ENCODE measurements at places on chromosomes 2 and 18. TPM values are rescaled to one million over a fixed set of nuclear protein-coding genes. Genes with fewer than 3 reads are reported as not detected.
A peak's percentile ranks its signal among the peaks of the same experiment; 100 is the strongest.

DNA sequence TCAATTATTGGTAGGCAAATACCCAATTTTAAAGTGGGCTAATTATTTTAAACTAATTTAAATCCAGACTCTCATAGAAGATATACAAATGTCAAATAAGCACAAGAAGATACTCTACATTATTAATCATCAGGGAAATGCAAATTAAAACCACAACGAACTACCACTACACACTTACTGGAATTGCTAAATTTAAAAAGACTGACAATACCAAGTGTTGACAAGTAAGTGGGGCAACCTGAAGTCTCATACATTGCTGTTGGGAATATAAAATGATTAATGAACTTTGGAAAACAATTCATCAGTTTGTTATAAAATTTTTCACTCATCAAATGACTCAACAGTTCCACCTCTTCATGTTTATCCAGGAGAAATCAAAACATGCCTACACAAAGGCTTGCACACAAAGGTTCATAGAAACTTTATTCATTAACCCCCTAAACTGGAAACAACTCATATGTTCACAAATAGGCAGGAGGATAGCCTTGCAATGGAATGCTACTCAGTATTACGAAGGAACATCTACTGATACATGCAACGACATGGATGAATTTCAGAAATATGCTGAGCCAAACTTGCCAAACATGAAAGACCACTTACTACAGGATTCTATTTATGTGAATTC, 120.8 kb downstream of the MCFD2 start:
- H3K27me3 ChIP-seq = peaks cover 22% of the 10 kb centered on the region
- no peaks in the 10 kb centered on the region for H3K36me3 ChIP-seq

GRCh38 chr2:204205538-204205937, 269.0 kb downstream of the ICOS start:
- DNase-seq = no peak
- H3K27ac ChIP-seq = no peak overlapping the region
- H3K4me1 ChIP-seq = no peaks in the 10 kb centered on the region
- no peaks in the 10 kb centered on the region for H3K36me3 ChIP-seq
- peaks cover 38% of the 10 kb centered on the region for H3K27me3 ChIP-seq

DNA sequence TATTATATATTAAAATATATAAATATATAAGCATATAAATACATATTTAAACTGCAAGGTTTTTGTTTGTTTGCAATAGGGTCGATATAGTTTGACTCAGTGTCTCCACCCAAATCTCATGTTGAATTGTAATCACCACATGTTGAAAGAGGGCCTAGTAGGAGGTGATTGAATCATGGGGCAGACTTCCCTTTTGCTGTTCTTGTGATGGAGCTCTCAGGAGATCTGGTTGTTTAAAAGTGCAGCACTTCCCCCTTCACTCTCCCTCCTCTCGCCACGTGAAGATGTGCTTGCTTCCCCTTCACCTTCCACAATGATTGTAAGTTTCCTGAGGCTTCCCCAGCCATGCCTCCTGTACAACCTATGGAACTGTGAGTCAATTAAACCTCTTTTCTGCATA, 2137.3 kb upstream of the CELF4 start:
- H3K36me3 ChIP-seq = peaks cover 10% of the 10 kb centered on the region
- no peaks in the 10 kb centered on the region for H3K4me1 ChIP-seq
- no peak for DNase-seq
- H3K27ac ChIP-seq = no peak overlapping the region
- no peak overlapping the region for H3K4me3 ChIP-seq

- H3K4me1 ChIP-seq = peaks cover 43% of the 10 kb centered on the region
- DNase-seq = no peak
- H3K27ac ChIP-seq = peak overlapping the region; percentile 93
- no peaks in the 10 kb centered on the region for H3K36me3 ChIP-seq
- no peaks in the 10 kb centered on the region for H3K27me3 ChIP-seq
- peak overlapping the region; percentile 95 for H3K4me3 ChIP-seq
Measured at GRCh38 chr2:237731663-237732062, 66.9 kb upstream of the RBM44 start.

- no peak for DNase-seq
- H3K4me3 ChIP-seq = no peak overlapping the region
- H3K4me1 ChIP-seq = no peaks in the 10 kb centered on the region
- no peak overlapping the region for H3K27ac ChIP-seq
- no peaks in the 10 kb centered on the region for H3K36me3 ChIP-seq
Measured at GRCh38 chr18:62152844-62153243, 34.0 kb downstream of the PIGN start.

- no peak overlapping the region for H3K27ac ChIP-seq
- H3K36me3 ChIP-seq = no peaks in the 10 kb centered on the region
- no peak for DNase-seq
- H3K27me3 ChIP-seq = no peaks in the 10 kb centered on the region
- no peak overlapping the region for H3K4me3 ChIP-seq
Measured at GRCh38 chr18:5717256-5717655, 173.5 kb upstream of the EPB41L3 start.

DNA sequence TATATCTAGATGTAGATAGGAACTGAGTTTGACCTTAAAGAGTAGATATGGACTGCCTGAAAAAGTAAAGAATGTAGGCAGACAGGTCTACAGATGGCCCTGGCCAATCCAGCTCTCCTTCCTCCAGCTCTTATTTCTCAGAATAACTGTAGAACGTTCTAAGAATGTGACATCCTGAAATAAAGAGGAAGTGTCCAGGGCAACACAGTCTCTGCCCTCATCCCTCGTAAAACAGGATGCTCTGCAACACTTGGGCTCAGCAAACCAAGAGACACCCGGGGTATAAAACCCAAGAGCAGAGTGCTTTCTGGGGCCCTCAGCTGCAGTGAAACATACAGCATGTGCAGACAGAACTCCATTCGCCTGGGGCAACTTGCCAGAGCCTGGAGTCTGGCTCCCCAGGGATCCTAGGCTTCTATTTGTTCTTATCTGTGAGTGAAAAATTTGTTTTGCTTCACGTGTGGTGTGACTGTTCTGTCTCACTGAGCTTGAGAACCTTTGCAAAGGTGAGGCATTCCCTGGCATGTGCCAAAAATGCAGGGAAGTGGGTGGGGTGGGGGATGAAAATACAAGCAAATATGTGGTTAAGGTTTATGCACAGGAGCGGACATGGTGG, 401.0 kb downstream of the SETBP1 start:
- H3K36me3 ChIP-seq = peaks cover 7% of the 10 kb centered on the region
- no peak for DNase-seq
- H3K4me1 ChIP-seq = peaks cover 7% of the 10 kb centered on the region

IL1RL1 gene
- 36.3 TPM for total RNA-seq

PRADC1 gene
- 13.5 TPM for total RNA-seq

CPLX4 gene
- not detected for total RNA-seq

TPO gene
- not detected for total RNA-seq
